ENCODE measurements at places on chromosomes 1 and 21.

DNA sequence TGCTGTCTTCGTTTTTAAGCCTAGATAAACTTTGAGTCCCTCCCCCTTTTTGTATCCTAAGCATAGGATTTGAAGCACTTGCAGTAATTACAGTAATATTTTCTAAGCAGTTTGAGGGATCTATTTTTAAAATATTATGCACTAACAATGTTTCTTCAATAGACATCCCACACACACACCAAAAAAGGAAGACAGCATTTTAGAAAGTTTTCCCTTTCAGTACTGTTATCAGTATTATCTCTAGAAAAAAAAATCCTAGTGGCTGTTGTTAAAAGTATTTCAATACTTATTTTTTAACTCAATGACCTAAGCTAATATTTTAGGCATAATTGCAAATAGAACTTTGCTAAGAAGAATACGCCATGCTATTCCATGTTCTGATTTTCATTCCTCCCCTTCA lies 15.1 kb downstream of the MCOLN3 start:
- no peak for DNase-seq

DNA sequence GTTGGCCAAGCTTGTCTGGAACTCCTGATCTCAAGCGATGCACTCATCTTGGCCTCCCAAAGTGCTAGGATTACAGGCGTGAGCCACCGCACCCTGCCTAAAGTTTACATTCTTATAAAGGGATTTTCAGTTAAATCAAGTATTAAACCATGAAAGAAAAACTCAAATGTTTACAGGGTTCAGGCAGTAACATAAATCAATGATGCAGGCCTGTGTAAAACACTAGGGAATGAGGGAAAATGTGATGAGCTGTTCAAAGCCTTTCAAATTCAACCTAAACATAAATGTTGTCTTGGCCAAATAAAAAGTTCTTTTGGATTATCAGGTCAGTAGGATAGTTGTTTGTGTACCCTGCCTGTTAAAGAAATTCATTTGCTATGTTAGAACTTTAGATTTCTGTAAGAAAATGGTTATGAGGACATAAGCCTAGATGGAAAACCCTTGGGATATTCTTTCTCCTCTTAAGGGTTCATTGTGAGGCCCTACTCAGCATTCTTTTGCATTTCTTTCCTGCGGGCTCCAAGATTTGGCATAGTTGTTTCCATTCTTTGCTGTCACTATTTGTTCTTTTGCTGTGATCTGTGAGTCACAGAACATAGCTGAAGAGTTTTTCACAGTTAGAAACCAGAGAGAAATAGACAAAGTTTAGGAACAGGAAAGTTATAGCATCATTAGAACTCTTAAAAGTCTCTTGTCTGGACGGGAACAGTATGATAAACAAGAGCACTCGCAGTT lies 8.9 kb upstream of the ZRANB2 start:
- DNase-seq: no peak

GRCh38 chr1:175186433-175187160 lies 6.0 kb downstream of the KIAA0040 start:
- no peak for DNase-seq

DNA sequence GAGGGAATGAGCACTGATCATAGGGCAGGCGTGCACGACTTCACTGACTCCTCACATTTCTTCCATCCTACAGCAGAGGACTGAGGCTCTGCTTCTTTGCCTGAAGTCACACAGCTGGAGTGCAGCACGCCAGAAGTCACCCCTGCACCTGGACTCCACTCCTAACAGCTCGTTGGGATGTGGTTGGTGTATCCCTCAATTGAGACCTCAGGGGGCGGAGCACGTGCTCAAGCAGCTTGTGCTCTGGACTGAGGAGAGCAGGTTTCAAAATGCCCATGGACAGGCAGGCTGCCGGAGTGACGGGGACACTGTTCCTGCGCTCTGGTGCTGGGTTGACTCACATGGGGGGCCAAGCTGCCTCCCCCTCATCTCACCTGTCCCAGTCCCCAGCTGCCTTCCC lies 13.9 kb downstream of the CHIT1 start:
- DNase-seq: no peak

DNA sequence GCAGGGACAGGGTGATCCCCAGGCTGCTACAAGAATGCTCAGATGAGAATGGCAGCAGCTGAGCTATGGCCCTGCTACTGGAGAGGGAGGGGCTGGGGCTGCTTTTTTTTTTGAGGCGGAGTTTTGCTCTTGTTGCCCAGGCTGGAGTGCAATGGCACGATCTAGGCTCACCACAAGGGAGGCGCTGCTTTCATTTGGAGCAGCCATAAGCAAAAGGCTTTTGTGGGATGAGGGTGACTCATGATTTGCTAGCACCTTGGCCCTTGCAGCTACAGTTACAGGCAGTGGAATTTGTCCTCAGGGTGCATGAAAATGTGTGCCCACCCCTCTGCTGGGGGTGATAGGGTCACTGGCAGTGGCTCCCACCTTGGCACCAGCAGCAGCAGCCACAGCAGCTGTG lies 32.4 kb upstream of the CYP4A22 start:
- no peak for DNase-seq

GRCh38 chr1:228241259-228241658 lies 33.4 kb downstream of the OBSCN start:
- no peak for DNase-seq

GRCh38 chr1:222892137-222892769 lies 77.4 kb downstream of the DISP1 start:
- no peak for DNase-seq

DNA sequence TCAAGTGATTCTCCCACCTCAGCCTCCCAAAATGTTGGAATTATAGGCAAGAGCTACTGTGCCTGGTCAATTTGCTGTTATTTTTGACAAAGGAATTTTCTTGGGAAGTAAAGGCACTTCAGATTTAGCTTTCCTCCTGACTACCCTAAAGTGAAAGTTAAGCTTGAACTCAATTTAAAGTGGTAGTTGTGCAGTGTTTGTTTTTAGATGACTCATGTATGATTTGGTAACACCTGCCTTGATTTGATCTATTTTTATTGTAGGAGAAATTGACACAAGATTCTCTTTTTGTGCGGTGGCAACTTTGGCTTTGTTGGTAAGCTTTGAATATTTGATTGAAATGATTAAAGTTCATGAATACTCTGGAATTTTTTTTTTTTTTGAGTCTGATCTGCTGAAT lies 5.0 kb downstream of the RABGGTB start:
- DNase-seq: no peak

- DNase-seq: no peak
These were observed 78.8 kb downstream of the PIK3CD start for GRCh38 chr1:9730096-9730901.

DNA sequence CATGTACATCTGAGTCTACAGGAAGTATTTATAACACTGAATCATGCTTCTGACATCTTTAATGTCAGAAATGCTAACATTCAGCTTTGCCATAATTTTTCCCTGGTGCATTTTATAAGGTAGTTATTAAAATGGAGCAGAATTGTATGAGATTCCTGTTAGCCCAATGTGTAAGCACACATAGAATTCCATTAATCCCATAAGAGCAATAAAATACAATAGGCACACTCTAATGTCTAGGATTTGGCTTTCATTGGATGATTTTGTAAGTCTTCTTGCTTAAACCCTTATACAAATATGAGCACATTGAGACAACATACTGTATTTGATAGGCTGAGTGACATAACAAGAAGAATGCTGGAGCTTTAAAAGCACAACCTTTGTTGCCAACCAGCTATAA lies 256.4 kb downstream of the HMCN1 start:
- DNase-seq: no peak

GRCh38 chr1:59481881-59482505 lies 185.1 kb downstream of the FGGY start:
- no peak for DNase-seq

DNA sequence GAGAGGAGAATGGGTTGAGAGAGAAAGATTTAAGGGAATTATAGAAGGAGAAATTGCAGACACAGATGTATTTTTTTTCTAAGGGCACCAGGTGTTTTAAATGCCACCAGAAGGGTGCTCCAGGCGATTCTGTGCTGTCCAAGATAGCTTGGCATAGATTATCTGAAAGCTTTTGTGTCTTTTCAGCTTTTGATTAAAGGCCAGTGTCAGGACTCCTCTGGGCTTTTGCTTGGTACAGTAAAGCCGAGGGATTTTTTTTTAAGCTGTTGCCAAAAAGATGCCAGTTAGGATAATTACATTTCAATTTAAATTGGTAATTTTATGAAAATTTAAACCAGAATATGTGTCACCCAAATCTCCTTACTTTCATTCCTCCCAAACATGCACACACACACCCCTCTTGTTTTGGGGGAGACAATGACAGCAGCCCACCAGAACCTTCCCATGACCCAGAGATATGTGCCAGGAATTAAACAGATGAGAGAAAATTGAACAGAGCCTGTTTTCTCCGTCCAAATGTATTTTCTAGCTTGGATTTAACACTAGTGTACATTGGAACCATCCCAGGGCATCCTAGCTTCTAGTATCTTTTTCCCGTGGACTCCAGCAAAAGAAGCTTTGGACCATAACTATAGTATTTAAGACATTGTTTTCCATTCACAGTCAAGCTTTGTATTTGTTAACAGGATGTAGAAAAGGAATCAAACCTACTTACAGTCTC lies 670.7 kb upstream of the CXADR start:
- DNase-seq: no peak

- no peak for DNase-seq
These were observed 128.0 kb downstream of the HMCN1 start for GRCh38 chr1:185862235-185862634.

- no peak for DNase-seq
These were observed 865 bp downstream of the ADPRS start for GRCh38 chr1:36089393-36090121.

DNA sequence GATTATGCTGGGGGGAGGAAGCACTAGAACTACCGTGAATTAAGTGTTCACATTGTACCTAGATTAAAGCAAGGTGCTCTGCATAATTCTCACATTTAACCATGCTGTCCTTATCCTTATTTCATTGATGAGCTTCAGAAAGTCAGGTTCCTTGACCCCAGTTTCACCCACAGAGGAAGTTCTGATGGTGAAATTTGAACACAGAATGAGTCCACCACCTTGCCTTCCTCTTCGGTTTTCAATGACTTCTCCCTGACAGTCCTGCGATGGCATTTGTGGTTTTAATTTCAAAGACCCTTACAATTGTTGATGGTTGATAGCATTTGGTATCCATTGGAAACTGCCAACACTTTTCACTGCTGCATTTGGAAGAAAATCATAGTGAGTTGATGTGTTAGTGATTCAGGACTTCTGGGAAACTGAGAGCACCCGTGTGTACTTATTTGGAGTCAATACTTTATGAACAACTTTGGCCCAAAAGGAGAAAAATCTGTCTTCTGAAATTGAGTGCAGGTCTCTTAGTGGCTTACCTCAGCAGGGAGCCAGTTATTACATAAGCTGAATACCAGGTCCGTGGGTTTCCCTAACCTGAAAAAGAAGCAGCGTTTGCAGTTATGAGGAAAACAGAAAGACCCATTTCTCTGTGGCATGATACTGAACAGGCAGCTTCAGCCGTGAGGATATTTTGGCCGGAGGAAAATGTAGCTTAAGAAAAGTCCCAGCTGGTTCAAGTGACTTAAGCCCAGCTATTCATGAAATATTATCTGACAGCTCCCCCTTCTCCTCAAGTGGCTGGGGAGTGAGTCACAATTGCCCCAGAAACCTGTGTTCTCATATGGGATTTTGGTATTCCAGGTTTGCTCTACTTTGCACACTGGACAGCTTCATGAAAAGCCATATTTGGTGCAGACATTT lies 47.5 kb downstream of the ROR1 start:
- DNase-seq: no peak

DNA sequence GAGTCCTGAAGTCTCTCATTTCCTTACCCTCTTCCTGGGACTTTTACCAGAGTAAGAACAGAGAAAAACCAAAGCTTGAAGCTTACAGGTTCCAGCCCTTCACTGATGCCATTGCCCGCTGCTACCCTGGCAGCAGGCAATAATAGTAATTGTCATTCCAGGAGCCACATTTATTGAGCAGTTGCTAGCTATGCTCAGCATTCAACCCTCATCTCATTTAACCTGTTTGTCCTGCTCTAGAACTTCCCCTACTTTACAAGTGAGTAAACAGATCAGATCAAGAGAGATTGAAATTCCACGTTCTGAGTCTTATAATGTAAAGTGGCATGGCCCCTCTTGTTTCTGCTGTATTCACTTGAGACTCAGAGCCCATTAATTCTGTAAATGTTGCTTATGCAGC lies 80.4 kb downstream of the ATP1A1 start:
- DNase-seq: no peak

- no peak for DNase-seq
These were observed 87.0 kb downstream of the SIPA1L2 start for GRCh38 chr1:232542633-232543593.

DNA sequence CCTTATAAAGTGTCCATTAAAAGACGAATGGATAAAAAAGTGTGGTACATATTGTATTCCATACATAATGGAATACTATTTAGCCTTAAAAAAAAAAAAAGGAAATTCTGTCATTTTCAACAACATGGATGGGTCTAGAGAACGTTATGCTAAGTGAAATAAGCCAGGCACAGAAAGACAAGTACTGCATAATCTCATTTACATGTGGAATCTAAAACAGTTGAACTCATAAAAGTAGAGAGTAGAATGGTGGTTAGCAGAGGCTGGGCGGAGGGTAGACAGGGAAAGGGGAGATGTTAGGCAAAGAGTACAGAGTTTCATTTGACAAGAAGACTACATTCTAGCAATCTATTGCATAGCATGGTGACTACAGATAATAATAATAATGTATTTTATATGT lies 2.6 kb downstream of the CTSS start:
- DNase-seq: no peak

- DNase-seq: no peak
These were observed 284.3 kb upstream of the NR5A2 start for GRCh38 chr1:199743227-199743626.

DNA sequence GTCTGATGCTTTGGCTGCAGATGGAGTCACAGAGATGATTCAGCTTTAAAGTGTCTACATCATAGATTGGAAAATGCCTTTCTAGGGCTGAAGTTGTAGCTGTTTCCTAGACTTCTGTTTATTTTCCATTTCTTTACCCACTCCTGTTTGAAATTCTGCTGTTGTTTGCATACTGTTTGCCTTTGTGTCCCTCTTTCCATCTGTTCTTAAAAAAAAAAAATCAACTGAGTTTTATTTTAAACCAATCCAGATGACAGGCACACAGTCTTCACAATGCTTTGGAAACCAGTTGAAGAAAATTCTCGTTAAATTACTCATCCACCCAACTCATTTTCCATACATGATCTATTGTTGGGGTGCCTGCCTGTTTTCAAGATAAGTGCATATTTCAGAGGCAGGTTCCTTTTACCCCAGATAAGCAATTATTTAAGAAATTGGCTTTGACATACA lies 245.9 kb downstream of the DISC1 start:
- no peak for DNase-seq

GRCh38 chr1:93036672-93037071 lies 42.4 kb upstream of the MTF2 start:
- no peak for DNase-seq

Data from B cell (primary cell).